ENCODE measurements at places on chromosomes 2 and 18.

GRCh38 chr2:108215794-108216211 is 24.0 kb upstream of the SULT1C3 start:
- no peak for DNase-seq

GRCh38 chr18:35549564-35549963 is 32.0 kb upstream of the GALNT1 start:
- no peak for DNase-seq

- DNase-seq = peak; percentile 85
Observed at GRCh38 chr2:203740871-203741281, 34.4 kb downstream of the CD28 start.

DNA sequence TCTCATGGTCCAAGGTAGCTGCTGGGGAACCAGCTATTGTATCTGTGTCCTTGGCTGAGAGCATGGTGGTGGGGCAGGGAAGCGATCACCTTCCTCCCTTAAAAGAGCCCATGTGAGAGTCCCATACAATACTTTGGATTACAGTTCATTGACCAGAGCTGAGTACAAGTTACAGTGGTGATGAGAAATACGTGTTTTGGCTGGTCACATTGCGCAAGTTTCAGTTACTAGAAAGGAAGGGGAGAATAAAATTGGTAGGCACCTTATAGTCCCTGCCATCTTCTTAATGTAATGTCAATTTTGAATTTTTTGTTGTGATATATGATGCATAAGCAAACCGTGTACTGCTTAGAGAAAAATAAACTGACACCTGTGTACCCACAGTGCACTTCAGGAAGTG is 67.7 kb downstream of the ZNF407 start:
- DNase-seq = no peak

GRCh38 chr2:212815453-212815852 is 276.9 kb upstream of the ERBB4 start:
- DNase-seq = no peak

DNA sequence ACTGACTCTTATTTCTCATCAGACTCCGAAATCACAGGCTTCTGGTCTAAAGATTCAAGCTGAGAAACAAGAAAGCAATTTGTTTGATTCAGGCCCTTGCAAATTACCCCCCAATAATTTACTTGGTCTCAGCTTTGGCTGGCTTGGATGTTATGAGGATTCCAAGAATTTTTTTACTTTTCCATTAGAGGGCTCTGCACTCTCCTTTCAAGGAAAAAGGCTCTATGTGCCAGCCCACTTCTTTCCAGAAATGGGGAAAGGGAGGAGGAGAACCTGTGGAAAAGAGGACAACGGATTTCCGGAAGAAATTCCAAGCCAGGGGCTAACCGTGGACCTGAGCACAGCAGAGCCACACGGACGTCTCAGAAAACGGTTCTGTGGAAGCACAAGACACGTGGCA is 44.4 kb downstream of the BCL11A start:
- no peak for DNase-seq

DNA sequence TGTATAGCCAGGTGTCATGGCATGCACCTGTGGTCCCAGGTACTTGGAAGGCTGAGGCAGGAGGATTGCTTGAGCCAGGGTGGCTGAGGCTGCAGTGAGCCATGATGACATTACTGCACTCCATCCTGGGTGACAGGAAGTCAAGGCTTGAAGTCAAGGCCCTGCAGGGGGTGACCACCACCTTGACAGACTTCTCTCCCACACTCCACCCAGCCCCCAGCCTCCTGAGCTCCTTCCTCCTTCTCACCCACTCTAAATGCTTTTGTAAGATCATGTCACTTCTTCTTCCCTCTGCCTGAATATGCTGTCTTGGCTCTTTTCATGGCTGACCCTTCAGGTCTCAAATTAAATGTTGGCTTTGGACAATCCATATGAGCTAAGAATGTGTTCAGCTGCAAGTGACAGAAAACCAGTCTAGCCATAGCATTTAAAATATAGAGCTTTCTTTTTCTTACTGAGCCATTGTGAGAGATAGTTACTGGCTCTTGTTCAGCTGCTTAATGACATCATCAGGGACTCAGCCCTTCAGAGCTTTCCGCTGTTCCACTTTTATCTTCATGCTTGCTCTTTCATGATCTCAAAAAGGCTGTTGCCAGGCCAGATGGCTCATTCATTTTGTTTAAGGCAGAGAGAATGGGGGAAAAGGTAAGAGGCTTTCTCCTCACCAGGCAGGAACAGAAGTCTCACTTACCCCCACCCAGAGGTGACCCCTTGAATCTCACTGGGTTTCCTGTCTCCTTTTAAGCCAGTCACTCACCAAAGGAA is 36.7 kb upstream of the TTC39C start:
- DNase-seq = peak; percentile 49

- no peak for DNase-seq
Observed at GRCh38 chr2:11346023-11346482, 1.6 kb upstream of the ROCK2 start.

DNA sequence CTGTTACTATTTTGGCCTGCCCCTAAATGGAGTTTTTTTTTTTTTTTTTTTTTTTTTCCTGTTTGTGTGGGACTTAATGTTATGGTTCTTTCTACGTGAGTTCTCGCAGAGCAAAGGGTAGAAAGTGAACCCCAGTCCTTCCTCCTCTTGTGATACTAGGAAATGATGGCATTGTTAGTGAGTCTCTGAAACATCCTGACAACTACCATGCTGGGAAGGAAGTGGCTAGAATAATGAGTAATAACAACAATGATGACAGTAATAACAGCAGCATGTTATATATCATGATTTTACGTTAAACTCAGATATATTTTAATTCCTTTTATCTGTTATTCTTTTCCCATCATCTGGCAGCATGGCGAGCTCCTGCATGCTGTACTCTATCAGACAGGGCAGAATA is 216.2 kb upstream of the LINC00305 start:
- no peak for DNase-seq

GRCh38 chr18:69518989-69519388 is 118.3 kb downstream of the DOK6 start:
- no peak for DNase-seq

GRCh38 chr2:8090748-8091700 is 590.8 kb upstream of the ID2 start:
- DNase-seq = no peak

GRCh38 chr18:63410792-63411191 is 11.5 kb downstream of the VPS4B start:
- no peak for DNase-seq

- DNase-seq = no peak
Observed at GRCh38 chr2:137947728-137948336, 16.4 kb upstream of the HNMT start.

GRCh38 chr18:75324686-75325257 is 102.7 kb downstream of the SMIM21 start:
- no peak for DNase-seq

GRCh38 chr2:127278959-127279358 is 15.0 kb downstream of the ERCC3 start:
- DNase-seq = no peak

- no peak for DNase-seq
Observed at GRCh38 chr2:124153713-124154112, 128.6 kb downstream of the CNTNAP5 start.

DNA sequence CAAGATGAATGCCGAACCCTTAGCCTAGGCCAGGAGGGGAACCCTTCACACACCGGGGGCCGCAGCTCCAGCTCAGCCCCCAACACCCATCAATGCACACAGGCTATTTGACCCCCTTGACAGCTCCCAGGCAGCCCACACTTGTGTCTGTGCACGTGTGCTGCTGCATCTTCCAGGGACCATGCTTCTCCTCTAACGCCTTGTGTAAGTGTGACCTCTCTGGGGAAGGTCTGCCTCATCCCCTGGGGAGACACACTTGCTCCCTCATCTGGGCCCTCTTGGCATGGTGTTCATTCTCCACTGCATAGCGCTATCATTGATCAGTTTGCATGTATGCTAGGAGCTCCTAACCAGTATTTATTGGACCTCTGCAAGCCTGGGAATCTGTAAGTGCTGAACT is 120.0 kb upstream of the FHL2 start:
- no peak for DNase-seq

- DNase-seq = no peak
Observed at GRCh38 chr2:204201507-204201906, 264.9 kb downstream of the ICOS start.

GRCh38 chr18:9147440-9148202 is 11.0 kb downstream of the ANKRD12 start:
- peak; percentile 59 for DNase-seq

DNA sequence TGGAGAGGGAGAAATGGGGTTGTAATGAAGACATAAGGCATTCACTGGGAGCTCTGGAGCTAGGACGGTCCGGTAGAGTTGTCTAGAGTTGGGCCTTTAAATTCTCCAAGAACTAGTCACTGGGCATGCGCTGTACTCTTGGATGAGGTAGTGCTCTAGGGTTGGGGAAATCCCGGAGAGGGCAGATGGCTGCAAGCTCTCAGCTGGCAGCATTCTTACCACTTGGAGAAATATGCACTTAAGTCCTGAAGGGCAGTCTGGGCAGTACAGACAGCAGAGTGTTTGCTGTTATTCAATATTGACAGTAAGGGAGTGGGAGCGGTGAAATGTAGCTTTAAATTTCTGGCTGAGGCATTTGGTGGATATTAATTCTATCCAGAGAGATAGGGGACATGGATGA is 214.6 kb downstream of the RDH14 start:
- no peak for DNase-seq

- DNase-seq = peak; percentile 44
Observed at GRCh38 chr2:171598713-171599319, 76.5 kb downstream of the CYBRD1 start.

DNA sequence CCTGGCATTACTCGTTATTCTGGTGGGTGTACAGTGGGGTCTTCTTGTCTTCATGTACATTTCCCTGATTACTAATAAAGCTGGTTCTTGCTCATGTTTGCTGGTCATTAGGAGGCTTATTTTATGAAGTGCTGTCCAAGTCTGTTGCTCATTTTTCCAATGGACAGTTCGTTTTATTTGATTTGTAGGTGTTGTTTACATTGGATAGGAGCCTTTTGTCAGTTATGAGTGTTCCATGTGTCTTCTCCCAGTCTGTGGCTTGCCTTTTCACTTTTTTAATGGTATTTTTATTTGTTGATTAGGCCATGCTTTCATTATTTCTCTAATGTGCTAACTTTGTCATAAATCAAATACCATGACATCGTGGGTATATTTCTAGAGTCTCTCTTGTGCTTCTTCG is 51.9 kb downstream of the CEP192 start:
- DNase-seq = no peak

DNA sequence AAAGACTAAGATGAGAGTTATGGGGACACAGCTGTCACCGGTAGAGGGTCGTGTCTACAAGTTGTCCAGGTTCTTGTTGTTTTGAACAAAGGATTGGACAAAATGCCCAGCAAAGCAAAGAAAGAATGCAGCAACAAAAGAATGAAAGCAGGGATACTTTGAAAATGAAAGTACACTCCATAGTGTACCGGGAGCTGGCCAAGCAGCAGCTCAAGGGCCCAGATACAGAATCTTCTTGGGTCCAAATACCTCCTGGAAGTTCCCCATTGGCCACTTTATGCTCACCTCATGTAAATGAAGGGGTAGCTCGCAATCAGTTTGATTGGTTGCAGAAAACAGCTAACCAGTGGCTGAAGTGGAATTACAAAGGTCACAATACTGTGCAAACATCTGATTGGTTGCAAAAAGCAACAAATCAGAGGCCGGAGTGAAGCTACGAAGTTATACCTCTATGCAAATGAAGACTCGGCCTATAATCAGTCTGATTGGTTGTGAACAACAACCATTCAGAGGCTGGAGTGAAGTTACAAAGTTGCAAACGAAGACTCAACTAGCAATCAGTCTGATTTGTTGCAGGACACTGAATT is 474.9 kb upstream of the TMEFF2 start:
- no peak for DNase-seq

GRCh38 chr2:128502200-128502599 is 183.5 kb upstream of the HS6ST1 start:
- DNase-seq = no peak

DNA sequence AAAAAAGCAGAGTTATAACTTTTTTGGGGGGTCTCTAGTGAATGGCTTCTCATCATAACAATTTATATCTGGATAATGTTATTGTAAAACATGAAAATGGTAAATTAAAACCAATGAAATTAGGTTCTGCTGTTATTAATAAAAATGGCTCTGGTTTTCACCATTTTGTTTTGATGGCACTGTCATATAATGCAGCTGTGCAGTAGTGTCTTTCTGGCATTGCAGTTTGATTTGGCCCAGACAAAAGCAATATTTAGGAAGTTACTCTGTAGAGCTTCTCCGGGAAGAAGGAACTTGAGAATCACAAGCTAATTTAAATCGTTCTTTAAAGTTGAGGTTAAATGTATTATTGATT is 15.1 kb upstream of the NT5C1B start:
- no peak for DNase-seq

- no peak for DNase-seq
Observed at GRCh38 chr2:234730066-234730640, 221.7 kb upstream of the SH3BP4 start.

GRCh38 chr2:79512442-79513401 is at the start of gene CTNNA2:
CTNNA2 (plus strand) TSS chr2:79513051.
- no peak for DNase-seq

- no peak for DNase-seq
Observed at GRCh38 chr2:44707945-44708660, 233.4 kb upstream of the SIX3 start.

DNA sequence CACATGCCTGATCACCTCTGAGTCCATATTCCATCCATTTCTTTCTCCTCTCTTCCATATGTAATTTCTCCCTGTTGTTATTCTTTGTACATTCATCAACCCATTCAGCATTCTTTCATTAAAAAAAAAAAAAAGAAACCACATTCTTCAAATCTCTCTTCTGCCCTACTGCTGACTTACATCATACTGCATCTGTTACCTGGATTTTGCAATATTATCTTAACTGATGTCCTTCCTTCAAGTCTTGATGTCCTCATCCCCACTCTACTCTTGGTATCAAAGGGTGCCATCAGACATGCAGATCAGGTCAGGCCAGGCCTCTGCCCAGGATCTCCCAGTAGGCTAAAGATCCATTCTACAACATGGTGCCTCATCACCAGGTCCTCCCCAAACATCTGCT is 90.6 kb downstream of the SGPP2 start:
- DNase-seq = no peak

DNA sequence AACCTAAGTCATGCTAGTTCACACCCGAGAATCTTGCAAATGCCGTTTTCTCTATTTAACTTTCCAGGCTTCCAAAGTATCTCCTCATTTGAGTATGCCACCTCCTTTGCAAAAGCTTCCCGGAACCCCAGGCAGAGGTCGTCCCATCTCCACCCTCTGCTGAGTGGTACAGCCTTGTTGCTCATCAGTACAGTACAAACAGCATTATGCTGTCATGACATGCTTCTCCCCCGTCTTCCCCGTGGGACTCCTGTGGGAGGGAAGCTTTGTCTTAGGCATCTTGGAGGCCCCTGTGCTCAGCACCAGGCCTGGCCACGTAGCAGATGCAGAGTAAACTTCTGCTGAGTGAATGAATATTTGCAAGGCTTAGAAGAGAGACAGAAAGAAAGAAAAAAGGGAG is 102.7 kb downstream of the CDCA7 start:
- DNase-seq = no peak

DNA sequence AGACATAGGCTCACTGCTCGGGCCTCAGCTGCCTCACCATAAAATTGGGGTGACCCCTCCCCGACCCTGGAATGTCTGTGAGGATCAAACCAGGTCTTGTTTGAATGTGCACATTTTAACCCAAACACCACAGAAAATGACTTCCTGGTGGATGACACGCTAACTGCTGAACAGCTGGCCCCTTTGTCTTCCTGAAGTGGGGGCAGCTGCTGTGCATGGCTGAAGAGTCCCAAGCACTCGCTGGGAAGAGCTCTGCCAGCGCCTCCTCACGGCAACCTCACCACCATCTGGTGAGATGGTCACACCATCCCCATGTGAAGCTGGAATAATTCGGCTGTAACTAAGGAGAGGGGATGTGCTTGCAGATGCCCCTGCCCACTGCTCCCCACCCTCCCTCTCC is 34.0 kb downstream of the AQP12A start:
- DNase-seq = no peak

GRCh38 chr2:228224410-228224809 is 42.9 kb upstream of the SPHKAP start:
- DNase-seq = no peak
